ENCODE measurements at places on chromosomes 3 and 15.

GRCh38 chr3:75906555-75907112 lies 121.3 kb upstream of the ZNF717 start:
- DNase-seq = no peak
- H3K36me3 ChIP-seq = no peaks in the 10 kb centered on the region
- H3K27me3 ChIP-seq = no peaks in the 10 kb centered on the region

- H3K36me3 ChIP-seq = peaks cover 66% of the 10 kb centered on the region
- peaks cover 19% of the 10 kb centered on the region for H3K4me1 ChIP-seq
- H3K27ac ChIP-seq = no peak overlapping the region
- H3K27me3 ChIP-seq = no peaks in the 10 kb centered on the region
- H3K4me3 ChIP-seq = no peak overlapping the region
These were observed 52.0 kb downstream of the SNRK start for GRCh38 chr3:43338295-43338694.

DNA sequence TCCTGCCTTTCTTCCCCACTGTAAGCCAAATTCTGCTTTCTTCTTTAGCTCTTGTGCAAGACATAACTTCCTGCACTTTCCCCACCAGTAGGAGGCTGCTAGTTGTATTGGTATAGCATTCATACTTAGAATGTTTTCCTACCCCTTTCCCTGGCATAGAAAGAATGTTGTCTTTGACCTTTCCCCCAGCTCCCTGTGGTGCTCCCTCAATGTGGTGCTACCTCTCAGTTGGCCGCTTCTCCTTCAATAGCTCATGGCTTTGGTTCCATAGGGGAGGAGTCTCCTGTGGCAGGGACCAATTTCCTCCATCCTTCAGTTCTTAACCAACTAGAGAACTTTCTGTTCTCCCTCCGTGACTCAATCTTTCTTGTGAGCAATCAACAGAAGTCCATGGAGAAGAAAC lies 67.5 kb upstream of the AKAP13 start:
- peaks cover 40% of the 10 kb centered on the region for H3K4me1 ChIP-seq
- H3K27me3 ChIP-seq = no peaks in the 10 kb centered on the region
- no peak overlapping the region for H3K4me3 ChIP-seq
- H3K27ac ChIP-seq = no peak overlapping the region

- no peaks in the 10 kb centered on the region for H3K4me1 ChIP-seq
- H3K36me3 ChIP-seq = no peaks in the 10 kb centered on the region
- H3K4me3 ChIP-seq = no peak overlapping the region
- no peak overlapping the region for H3K27ac ChIP-seq
- no peak for DNase-seq
These were observed 338.1 kb downstream of the EFHB start for GRCh38 chr3:19595884-19596283.

DNA sequence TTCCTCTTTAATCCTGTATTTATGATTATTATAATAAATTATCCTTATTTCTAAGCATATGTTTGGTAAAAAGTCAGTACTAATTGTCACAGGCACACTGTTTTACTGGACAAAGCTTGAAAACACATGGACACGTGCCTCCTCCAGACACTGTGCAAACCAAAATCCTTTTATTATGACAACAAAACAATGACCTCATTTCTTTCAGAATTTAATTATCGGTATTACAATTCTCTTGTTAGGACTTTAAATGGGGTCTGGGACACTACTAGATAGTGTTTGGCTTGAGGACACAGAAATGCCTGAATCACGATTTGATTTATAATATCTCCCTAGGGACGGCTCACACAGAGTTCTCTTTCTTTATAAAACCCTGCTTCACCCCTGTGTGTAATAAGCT lies 107.3 kb upstream of the IGSF10 start:
- no peak overlapping the region for H3K4me3 ChIP-seq
- H3K4me1 ChIP-seq = no peaks in the 10 kb centered on the region
- no peak for DNase-seq
- H3K27me3 ChIP-seq = no peaks in the 10 kb centered on the region

DNA sequence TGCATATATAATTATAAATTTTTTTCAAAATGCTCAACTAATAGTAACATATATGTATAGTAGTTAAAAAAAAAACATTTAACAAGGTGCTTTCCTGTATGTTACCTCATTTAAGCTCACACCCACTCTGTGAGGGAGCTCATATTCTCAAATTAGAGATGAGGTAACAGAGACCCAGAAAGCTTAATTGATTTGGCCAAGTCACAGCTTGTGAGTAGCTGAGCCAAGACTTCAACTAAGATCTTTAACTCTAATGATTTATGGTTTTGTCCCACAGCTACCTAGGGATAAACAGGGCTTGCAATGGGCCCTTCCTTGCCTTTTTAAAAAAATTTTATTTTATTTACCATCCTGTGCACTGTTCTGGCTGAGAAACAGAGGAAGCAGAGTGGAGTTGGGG lies 230.0 kb upstream of the GOLIM4 start:
- no peak overlapping the region for H3K4me3 ChIP-seq
- DNase-seq = no peak

DNA sequence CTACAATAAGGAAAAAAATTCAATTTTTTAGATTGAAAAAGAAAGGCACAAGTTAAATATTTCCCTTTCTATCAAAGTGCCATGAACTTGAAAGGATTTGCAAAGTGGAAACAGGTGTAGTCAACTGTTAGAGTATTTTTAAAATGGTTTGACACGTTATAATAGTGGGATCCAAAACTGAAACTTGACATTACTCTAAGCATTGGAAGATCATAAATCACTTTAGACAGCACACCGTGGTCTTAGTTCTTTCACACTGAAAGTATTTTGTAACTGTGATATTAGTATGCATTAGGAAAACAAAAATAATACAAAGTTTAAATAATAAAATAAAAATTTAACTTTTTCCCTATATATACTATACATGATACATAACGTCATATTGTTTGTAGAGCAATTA lies 933.1 kb downstream of the EPHA3 start:
- H3K4me1 ChIP-seq = no peaks in the 10 kb centered on the region
- no peaks in the 10 kb centered on the region for H3K36me3 ChIP-seq
- DNase-seq = no peak
- no peaks in the 10 kb centered on the region for H3K27me3 ChIP-seq

- no peak overlapping the region for H3K4me3 ChIP-seq
- H3K27me3 ChIP-seq = no peaks in the 10 kb centered on the region
- no peaks in the 10 kb centered on the region for H3K4me1 ChIP-seq
- no peak for DNase-seq
These were observed 353.8 kb downstream of the NAALADL2 start for GRCh38 chr3:175212896-175213295.
